ENCODE measurements at places on chromosomes 16 and 17.

DNA sequence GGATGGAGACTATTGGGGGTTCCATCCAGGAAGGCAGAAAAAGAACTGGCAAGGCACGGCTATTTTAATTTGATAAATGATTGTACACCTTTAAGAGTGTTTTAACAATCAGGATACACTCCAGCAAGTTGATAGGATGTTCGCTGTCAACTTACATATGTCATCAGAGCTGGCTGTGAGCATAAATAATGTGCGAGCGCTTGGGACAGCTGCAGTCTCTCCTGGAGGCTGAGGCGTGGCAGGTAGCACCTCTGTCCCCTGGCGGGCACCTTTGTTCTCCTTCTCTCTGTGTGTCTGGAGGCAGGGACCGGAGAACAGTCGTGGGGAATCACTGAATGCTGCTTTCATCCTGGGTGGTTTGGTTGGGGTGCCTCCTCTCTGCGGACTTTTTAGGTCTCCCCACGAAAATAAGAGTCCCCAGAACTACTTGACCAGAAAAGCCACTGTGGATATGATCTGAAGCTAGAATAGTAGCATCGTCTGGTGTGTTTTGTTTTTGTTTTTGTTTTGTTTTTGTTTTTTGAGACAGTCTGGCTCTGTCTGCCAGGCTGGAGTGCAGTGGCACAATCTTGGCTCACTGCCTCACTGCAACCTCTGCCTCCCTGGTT, 9.4 kb downstream of the BAHCC1 start:
- no peak for DNase-seq

- DNase-seq, result no peak
Measured at GRCh38 chr17:65265276-65265675, 128.1 kb downstream of the RGS9 start.

DNA sequence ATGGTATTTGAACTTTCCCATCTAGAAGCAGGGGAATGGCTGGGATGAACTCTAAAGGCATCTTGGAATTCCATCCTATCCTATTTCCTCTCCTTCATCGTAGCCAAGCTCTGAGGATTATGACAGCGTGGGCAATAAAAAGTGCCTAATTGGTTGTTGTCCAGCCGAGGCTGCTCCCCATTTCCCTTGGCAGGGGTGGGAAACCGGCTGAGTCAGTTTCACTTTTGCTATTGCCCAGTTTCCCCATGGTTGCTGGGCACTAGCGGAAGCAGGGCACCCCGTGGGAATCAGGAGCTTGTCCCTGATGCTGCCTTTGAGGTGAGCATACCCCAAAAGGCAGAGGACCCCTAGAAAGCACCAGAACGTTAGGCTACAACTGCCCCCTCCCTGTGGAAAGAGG, 13.8 kb upstream of the SP2 start:
- DNase-seq, result no peak

- DNase-seq, result no peak
Measured at GRCh38 chr16:49340466-49340865, 33.1 kb upstream of the C16orf78 start.

- DNase-seq, result no peak
Measured at GRCh38 chr16:77396461-77396860, 38.4 kb downstream of the ADAMTS18 start.

All from iPS DF 6.9 (cell line).